ENCODE measurements at places on chromosomes 16 and 17. TPM values are rescaled to one million over a fixed set of nuclear protein-coding genes. Genes with fewer than 3 reads are reported as not detected.
A peak's percentile ranks its signal among the peaks of the same experiment; 100 is the strongest.

The PRKCB gene
- total RNA-seq = 64.7 TPM

GRCh38 chr17:45246861-45247428, 14.9 kb downstream of the SPATA32 start:
- peak; percentile 90 for DNase-seq
- H3K27me3 ChIP-seq = no peaks in the 10 kb centered on the region
- H3K36me3 ChIP-seq = peaks cover 74% of the 10 kb centered on the region
- H3K4me1 ChIP-seq = peaks cover 86% of the 10 kb centered on the region
- H3K27ac ChIP-seq = peak overlapping the region; percentile 96

DNA sequence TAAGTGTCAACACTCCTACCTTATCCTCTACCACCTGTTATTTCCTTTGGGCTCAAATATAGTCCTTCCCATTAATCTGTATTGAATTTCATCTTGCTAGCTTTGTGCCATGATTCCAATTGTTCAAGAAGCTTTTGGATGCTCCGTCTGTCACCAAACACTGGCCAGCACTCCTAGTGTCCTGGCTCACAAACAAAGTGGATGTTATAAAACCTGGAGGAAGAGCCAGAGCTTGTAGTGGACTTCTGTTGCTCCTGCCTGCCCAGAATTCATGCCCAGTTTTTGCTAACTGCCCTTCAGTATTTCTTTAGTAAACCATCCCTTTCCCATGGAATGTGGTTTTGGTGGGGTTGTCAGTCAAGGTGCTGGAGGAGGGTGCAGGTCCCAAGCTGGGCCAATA, 77.2 kb upstream of the HS3ST2 start:
- no peak overlapping the region for H3K27ac ChIP-seq
- no peak for DNase-seq
- H3K4me1 ChIP-seq = no peaks in the 10 kb centered on the region
- H3K36me3 ChIP-seq = no peaks in the 10 kb centered on the region

- no peak for DNase-seq
- H3K36me3 ChIP-seq = no peaks in the 10 kb centered on the region
- H3K4me1 ChIP-seq = peaks cover 82% of the 10 kb centered on the region
- peak overlapping the region; percentile 98 for H3K27ac ChIP-seq
These were observed 2.2 kb upstream of the ICAM2 start for GRCh38 chr17:64022611-64023063.

DNA sequence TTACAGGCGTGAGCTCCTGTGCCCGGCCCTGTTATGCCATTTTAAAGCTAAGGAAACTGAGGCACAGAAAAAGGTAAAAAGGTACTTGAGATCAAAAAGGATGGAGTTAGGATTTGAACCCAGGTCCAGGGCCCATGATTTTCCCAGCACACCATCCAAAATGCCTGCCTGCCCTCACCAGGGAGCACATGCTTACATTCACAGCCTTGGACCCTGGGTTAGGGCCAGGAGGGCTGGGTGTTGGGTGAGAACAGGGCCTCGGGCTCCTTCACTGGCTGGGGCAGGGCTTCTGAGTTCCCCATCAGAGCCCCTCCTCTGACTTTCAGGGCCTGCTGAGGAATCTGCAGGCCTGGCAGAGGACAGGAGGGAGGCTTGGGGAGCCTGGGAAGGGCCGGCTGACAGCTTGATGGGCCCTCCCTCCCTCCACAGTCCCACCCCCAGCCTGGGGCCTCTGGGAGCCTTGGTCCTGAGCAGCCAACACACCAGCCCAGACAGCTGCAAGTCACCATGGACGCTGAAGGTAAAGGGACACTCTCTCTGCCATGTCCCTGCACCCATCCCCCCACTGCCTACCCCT, at the start of gene QPRT:
TSS of gene QPRT (plus strand) at position 490 of the 577 bp plus-strand sequence. CDS start at position 508, 18 bp downstream.
- H3K4me3 ChIP-seq = peak within 1 kb of the TSS; percentile 22
- DNase-seq = no peak
- no peaks in the 10 kb centered on the region for H3K36me3 ChIP-seq

The CTRL gene
- total RNA-seq = 19.5 TPM

GRCh38 chr16:30748634-30749445, 615 bp downstream of the PHKG2 start:
- peaks cover 33% of the 10 kb centered on the region for H3K36me3 ChIP-seq
- H3K27ac ChIP-seq = no peak overlapping the region
- H3K4me3 ChIP-seq = peak overlapping the region; percentile 72
- peaks cover 19% of the 10 kb centered on the region for H3K4me1 ChIP-seq

DNA sequence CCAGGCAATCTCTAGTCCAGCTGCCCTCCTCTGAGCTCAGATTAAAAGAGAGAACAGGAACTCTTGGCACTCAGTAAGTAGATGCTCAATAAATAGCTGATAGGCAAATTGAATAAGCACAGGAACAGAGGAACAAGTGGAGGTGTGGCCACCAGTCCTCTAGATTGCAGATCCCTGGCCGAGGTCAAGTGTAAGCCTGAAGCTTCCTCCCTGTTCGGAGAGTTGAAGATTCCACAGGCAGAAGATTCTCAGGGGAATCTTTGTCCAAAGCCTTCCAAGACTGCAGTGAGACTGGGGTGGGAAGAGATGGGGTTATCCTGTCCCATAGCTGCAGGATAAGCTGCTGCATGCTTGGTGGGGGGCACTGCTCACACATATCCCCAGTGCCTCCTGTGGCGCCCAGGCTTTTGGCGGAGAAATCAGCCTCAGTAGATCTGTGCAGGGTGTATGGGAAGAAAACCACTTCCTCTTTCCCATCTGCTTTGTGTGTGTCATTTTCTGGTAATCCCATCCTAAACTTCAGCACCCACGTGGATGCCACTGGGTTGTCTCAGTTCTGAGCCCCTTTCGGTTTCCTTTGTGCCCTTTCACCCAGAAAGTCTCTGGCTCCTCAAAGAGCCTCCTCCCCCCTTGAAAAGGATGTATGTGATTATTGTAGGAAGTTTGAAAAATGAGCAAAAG, 12.1 kb downstream of the CD300A start:
- peaks cover 62% of the 10 kb centered on the region for H3K4me1 ChIP-seq
- H3K27ac ChIP-seq = peak overlapping the region; percentile 25
- peak; percentile 48 for DNase-seq
- peaks cover 41% of the 10 kb centered on the region for H3K36me3 ChIP-seq
- no peak overlapping the region for H3K4me3 ChIP-seq

DNA sequence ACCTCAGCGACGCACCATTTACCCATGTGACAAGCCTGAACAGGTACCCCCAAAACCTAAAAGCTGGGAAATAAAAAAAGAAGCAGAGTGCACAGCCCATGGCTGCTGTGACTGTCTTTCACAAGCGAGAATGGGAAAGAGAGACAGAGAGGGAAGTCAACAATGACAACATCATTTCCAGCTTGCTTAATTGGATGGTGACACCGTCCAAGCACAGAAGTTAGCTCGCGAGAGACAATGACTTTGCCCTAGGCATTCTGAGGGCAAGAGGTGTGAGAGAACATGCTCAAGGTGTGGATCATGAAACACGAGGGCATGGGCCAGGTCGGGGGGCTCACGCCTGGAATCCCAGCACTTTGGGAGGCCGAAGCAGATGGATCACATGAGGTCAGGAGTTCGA, 19.3 kb upstream of the NSMCE1 start:
- H3K27ac ChIP-seq = no peak overlapping the region
- H3K36me3 ChIP-seq = no peaks in the 10 kb centered on the region
- H3K4me3 ChIP-seq = no peak overlapping the region
- no peaks in the 10 kb centered on the region for H3K27me3 ChIP-seq
- H3K4me1 ChIP-seq = peaks cover 26% of the 10 kb centered on the region
- no peak for DNase-seq

The TTLL6 gene
- not detected for total RNA-seq

DNA sequence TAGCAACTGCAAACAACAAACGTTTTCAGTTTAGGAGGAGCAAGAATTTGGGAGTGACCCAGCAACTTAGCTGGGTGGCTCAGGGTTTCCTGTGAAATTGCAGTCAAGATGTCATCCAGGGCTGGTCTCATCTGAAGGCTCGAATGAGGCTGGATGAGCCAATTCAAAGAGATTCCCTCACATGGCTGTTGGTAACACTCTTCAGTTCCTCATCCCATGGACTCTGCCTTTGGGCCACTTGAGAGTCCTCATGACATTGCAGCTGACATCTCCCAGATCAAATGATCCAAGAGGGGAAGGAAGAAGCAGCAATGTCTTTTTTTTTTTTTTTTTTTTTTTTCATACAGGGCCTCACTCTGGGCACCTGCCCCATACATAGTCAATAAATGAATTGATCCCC, 26.3 kb downstream of the UBALD1 start:
- peaks cover 3% of the 10 kb centered on the region for H3K4me1 ChIP-seq
- DNase-seq = no peak
- H3K27me3 ChIP-seq = no peaks in the 10 kb centered on the region
- no peak overlapping the region for H3K27ac ChIP-seq
- H3K36me3 ChIP-seq = no peaks in the 10 kb centered on the region
- H3K4me3 ChIP-seq = no peak overlapping the region

DNA sequence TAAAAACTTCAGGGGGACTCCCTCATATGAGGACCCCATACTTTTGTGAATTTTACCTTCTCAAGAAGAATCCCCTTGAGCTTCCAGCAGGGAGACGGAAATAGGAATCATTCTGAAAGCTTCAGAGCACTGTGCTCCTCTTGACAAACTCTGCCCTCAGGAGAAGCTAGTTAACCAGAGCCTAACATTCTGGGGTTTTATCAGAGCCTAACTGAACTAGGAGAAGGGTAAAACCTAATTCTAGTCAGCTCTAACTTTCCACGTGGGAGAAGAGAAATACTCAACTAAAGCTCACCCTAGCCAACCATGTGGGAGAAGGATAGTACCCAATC, 13.3 kb upstream of the SLC5A10 start:
- H3K27me3 ChIP-seq = no peaks in the 10 kb centered on the region
- H3K4me3 ChIP-seq = no peak overlapping the region
- no peak for DNase-seq
- no peaks in the 10 kb centered on the region for H3K4me1 ChIP-seq

GRCh38 chr16:80294172-80294571, 246.6 kb upstream of the DYNLRB2 start:
- no peaks in the 10 kb centered on the region for H3K27me3 ChIP-seq
- no peaks in the 10 kb centered on the region for H3K4me1 ChIP-seq
- no peaks in the 10 kb centered on the region for H3K36me3 ChIP-seq
- DNase-seq = no peak

The HAP1 gene
- not detected for total RNA-seq

The KCNH6 gene
- total RNA-seq = not detected

The PRAC1 gene
- total RNA-seq = not detected

GRCh38 chr17:63382826-63383225, 63.3 kb downstream of the CYB561 start:
- H3K4me3 ChIP-seq = no peak overlapping the region
- DNase-seq = no peak
- no peaks in the 10 kb centered on the region for H3K4me1 ChIP-seq
- H3K27me3 ChIP-seq = no peaks in the 10 kb centered on the region
- peaks cover 6% of the 10 kb centered on the region for H3K36me3 ChIP-seq

The ALDH3A1 gene
- not detected for total RNA-seq

GRCh38 chr16:49767998-49768397, 87.9 kb downstream of the ZNF423 start:
- H3K27me3 ChIP-seq = no peaks in the 10 kb centered on the region
- no peak for DNase-seq
- H3K4me1 ChIP-seq = no peaks in the 10 kb centered on the region
- no peak overlapping the region for H3K4me3 ChIP-seq
- no peak overlapping the region for H3K27ac ChIP-seq
- no peaks in the 10 kb centered on the region for H3K36me3 ChIP-seq

The CAMTA2 gene
- total RNA-seq = 51.3 TPM

DNA sequence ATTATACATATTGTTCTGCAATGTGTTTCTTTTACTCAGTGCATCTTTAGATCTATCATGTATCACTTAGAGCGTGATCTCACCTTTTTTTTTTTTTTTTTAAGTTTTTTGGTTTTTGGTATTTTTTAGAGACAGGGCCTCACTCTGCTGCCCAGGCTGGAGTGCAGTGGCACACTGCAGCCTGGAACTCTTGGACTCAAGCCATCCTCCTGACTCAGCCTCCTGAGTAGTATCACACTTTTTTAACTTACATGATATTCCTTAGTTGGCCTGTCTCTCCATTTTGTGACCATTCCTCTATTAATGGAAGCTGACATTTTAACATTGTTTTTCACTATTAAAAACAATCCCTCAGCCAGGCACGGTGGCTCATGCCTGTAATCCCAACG, 4.7 kb upstream of the MPO start:
- no peaks in the 10 kb centered on the region for H3K36me3 ChIP-seq
- no peaks in the 10 kb centered on the region for H3K4me1 ChIP-seq
- H3K27me3 ChIP-seq = peaks cover 4% of the 10 kb centered on the region
- DNase-seq = no peak

DNA sequence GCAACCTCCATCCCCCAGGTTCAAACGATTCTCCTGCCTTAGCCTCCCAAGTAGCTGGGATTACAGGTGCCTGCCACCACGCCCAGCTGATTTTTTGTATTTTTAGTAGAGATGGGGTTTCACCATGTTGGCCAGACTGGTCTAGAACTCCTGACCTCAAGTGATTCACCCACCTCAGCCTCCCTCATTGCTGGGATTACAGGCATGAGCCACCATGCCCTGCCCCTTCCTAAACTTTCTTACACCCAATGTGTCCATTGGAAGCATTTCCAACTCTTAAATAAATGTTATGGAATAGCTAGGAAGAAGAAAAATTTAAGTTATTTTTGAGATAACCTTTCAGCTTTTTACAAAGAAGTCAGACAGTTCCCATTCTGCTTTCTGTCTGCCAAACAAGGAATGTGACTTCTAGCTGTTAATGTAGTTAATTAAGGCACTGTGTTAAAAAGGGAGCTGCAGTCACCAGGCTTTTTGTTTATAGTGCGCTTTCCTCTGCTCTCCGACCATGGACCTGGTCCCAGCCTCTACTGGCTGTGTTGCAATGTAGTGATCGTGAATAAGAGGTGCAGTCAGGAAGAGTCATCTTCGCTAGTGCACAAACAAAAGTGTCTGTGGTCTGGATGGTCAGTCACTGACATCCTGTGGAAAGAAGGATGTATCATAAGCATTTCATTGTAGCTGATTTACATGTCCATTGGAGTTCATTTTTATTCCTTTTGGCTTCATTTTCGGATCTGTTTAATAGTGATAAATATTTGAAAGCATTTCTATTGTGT, 39.7 kb downstream of the USP10 start:
- no peaks in the 10 kb centered on the region for H3K27me3 ChIP-seq
- H3K4me3 ChIP-seq = no peak overlapping the region
- peaks cover 40% of the 10 kb centered on the region for H3K4me1 ChIP-seq
- DNase-seq = peak; percentile 60

GRCh38 chr16:2715519-2715918, 4.5 kb downstream of the PRSS27 start:
- H3K4me3 ChIP-seq = peak overlapping the region; percentile 12
- DNase-seq = peak; percentile 85
- no peaks in the 10 kb centered on the region for H3K27me3 ChIP-seq
- H3K27ac ChIP-seq = no peak overlapping the region
- H3K4me1 ChIP-seq = peaks cover 16% of the 10 kb centered on the region

DNA sequence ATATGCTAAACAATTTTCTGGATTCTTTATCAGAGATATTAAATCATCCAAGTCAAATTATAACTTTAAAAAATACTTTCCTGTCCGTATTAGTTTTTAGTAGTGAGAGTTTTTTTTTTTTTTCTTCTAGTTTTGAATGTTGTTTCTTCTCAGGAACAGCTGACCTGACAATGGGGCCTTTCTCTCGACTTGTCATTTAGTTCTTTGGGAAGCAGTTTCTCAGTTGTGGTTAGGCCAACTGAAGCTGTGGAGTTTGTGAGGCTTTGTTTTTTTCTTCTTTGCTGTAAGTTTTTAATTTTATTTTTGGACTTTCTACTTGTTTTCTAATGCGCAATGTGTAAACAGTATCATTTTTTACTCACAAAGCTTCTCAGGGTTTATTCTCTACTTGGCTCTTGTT, 140.8 kb downstream of the FTO start:
- no peaks in the 10 kb centered on the region for H3K27me3 ChIP-seq
- H3K4me3 ChIP-seq = no peak overlapping the region
- H3K36me3 ChIP-seq = peaks cover 8% of the 10 kb centered on the region
- no peak for DNase-seq
- H3K4me1 ChIP-seq = no peaks in the 10 kb centered on the region

The KRT16 gene
- not detected for total RNA-seq

The OR2C1 gene
- total RNA-seq = not detected
